Activated naive CD4-positive, alpha-beta T cell (primary cell): ENCODE measurements at places on chromosomes 4 and X.

GRCh38 chr4:10983268-10983667, 298.7 kb upstream of the CLNK start:
- DNase-seq: no peak

- DNase-seq: no peak
Observed at GRCh38 chr4:80257851-80258250, 8.6 kb upstream of the FGF5 start.

- DNase-seq: no peak
Observed at GRCh38 chr4:48138936-48139335, 4.9 kb upstream of the TXK start.

- no peak for DNase-seq
Observed at GRCh38 chr4:34731070-34731469, 1513.2 kb downstream of the ARAP2 start.

DNA sequence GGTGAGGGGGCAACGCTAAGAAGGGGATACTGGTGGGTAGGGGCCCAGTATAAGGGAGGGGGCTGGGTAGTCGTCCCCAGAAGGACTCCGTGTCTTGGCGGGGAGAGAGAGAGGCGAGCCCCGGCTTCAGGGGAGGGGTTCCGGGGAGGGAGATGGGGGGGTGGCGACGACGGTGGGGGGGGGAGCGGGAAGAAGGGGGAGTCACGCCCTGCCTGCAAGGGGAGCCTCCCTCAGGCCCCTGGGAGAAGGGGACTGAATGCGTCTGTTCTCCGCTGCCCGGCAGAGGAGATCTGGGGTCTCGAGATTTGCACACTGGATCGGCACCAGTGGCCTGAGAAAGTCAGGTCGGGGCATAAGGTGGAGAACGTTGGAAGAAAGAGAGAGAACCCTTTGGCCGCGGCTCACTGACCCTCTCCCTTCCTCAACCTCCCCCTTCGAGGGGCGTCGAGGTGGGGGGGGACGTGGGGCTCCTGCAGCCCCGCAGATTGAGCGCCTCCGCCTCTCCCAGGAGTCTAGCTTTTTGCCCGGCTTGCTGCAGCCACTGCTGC, 609 bp upstream of the BCORL1 start:
- no peak for DNase-seq

DNA sequence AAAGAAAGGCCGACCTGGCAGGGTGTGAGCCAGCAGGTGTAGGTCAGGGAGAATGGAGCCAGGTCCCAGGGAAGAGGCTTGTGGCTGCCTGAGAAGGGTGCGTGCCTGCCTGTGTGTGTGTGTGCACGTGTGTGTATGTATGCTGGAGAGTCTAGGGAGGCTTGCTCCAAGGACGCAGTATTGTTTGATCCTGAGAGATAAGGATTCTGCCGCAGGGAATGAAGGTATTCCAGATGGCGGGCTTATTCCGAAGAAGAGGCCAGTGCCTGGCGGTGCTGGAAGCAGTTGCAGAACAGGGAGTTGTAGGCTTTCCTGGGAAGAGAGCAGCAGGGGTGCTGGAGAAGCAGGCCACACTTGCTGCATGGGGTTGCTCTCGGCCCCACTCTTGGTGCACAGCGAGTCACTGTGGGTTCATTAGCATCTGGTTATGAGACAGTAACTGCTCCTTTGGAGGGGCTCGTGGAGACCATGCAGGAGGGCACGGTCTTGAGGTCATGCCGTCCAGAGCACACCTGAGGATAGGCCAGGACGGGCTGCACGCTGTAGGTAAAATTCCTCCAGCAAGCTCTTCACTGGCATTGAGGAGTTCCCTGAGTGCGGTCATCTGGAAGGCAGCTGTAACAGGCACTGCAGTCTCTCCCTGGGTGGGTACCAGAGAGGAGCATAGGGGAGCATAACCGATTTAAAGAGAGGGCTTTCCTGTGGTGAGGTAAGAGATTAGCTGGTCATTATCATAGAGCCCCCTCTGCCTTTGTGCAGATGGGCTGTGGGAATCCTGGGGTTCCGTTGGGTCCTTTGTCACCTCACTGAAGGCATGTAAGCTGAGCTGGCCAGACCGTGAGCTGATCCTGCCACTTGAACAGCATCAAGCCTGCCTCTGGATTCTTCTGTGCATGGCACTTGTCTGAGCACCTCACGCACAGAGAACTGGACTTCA, 29.9 kb upstream of the MSANTD1 start:
- DNase-seq: no peak

GRCh38 chr4:116796022-116796421, 289.4 kb downstream of the TRAM1L1 start:
- no peak for DNase-seq

DNA sequence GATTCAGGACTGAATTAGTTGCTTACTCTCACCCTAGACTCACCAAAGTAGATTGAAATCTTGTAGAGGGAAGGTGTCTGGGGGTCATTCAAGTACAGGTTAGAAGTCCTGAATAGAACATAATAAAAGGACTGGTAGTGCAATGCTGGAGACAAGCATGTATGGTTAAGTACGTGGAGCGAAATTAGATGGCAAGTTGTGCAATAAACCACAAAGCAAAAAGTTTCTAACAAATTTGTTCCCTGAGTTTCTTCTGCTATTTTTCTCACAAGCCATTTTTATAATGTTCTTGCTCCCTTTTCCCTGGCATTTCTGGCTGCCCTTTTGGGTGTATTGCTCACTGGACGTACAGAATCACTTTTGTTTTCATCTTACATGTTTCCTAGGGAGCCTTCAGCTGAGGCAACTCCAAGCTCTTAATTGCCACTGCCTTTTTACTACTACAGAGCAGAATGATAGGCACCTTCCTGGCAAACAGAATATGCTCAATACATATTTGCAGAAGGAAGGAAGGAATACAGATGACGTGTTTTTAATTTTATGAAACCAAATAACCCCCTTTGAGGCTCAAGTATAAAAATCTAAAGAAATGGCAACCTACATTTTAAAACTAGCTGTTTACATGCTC, 23.4 kb downstream of the LANCL3 start:
- DNase-seq: no peak

DNA sequence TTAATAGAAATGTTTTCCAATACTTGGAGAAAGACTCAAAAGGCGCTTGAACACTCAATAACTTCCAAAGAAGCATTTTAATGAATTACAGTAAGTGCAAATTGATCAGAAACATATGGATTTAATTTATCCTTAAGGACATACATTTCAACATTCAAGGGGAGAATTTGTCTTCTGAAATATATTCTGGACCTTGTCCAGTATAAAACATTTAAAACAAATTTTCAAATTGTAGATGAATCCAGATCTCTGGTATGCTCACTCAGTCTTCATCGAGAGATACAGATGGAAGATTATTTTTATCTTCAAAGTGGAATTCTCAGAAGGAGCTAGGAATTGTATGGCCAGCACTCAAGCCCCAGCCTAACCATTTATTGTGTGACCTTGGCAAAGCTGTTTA, 310.4 kb downstream of the ZNF674 start:
- no peak for DNase-seq

GRCh38 chr4:169189372-169189771, 81.4 kb downstream of the SH3RF1 start:
- DNase-seq: no peak

DNA sequence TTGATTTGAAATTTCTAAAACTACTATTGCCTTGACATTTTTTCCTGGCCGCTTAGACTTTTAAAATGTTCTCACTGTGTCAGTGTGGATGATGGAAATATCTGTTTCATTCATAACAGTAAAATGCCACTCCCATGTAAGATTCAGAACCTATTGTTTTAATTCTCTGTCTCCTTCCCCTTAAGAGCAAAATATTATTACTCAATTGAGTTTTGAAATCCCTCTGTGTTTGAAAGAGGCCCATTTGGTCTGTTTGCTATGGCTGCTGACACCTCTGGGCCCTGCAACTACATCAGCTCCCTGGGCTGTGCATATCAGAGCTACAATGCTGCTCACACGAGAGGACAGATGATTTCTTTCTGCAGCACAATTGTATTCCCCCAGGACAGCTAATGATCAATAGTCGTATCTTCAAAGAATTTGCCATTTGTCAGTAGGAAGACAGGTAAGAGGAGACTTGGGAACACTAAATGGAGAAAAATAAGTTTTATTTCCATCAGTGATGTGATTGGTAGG, 388.0 kb upstream of the GALNT7 start:
- DNase-seq: no peak

DNA sequence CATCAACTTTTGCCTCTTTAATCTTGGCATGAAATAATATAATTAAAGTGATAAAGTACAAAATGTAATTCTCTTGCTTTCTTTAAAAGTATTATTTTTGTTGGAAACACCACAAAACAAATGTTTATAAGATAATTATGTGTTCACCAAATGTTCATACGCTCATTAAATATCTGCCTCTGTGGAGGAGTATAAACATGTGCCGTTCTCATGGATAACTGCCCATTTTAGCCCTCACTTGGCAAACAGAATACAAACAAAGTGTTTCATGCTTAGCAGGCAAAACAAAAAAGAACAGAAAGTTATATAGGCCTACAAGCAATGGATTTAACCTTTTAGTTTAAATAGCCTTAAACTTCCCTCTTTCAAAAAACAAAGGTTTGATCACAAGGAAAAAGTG, 800.5 kb upstream of the DIAPH2 start:
- DNase-seq: no peak

DNA sequence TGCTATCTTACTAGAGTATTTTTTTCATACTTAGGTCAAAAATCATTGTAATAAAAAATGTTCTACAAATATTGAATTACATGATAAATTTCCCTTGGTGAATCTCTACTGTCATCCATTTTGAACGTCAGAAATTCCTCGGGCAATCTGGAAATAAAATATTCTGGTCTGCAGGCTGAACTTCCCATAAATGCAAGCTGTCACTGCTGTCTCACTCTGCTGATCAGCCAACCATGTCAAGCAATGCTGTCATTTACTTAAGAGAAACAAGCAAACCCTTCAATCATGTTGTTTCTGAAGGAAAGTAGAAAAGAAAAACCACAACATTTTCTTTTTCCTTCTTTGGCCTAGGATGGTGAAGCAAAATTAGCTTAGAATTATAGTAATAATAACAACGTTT, 514.2 kb upstream of the GALNT7 start:
- no peak for DNase-seq

GRCh38 chr4:57550198-57550597, 440.0 kb upstream of the IGFBP7 start:
- no peak for DNase-seq

GRCh38 chr4:47073647-47074046, 42.3 kb downstream of the GABRB1 start:
- no peak for DNase-seq

DNA sequence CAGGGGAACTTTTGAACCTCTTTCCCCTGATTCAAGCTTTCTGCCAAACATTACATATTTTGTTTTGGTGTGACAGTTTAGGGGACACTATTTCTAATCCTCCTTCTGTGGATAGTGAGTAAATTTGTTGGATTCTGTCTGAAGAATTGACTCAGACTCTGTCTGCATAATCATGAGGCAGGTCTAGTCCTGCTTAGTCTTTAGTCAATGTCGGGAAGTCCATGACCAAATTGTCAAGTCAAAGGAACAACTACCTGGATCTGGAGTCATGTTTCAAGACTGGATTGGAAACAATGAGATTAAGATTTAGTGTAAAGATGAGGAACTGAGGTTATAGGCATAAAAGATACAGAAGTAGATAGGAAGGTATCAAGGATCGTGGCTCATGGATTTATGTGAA, 100.9 kb downstream of the MAGEB17 start:
- no peak for DNase-seq

DNA sequence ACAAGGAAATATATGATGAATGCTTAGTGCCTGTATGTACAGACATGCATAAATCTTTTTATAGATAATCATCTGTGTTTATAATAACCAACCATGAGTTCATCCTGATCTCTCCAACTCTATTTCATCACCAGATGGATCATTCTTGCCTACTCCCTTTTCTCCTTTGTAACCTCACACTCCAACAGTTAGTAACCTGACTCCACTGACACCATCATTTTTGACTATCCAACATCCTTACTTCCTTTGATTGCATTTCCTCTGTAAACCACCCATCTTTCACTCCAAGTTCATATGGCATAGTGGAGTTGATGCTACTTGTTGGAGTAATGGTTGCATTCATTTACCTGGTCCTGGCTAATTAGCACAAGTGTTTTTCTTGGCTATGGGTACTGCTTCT, 170.6 kb downstream of the ZNF330 start:
- no peak for DNase-seq

GRCh38 chr4:78809928-78810835, 34.0 kb downstream of the BMP2K start:
- DNase-seq: no peak

DNA sequence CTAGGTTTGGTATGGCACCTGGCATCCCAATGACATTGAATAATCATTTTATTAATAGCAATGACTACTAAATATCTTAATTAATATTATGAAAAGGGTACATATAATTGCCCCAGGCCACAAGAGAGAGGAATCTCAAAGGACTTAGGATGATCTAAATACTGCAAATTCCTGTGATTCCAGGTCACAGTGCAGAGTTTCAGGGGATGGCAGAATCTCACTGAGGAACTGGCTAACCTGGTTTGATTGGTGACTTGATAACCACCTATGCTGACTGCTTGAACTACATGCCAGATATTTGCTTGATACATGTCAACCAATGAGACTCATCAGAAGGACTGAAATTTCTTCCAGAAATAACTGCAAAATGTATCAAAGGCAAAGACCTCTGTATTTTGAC, 37.2 kb downstream of the BTC start:
- DNase-seq: no peak

- no peak for DNase-seq
Observed at GRCh38 chr4:53552711-53553110, 38.6 kb downstream of the LNX1 start.

GRCh38 chr4:41512136-41512535, 25.8 kb upstream of the LIMCH1 start:
- no peak for DNase-seq
